ENCODE measurements at places on chromosomes 2 and 18.

GRCh38 chr18:75074196-75075015 is 134.5 kb downstream of the PTGR3 start:
- no peak for DNase-seq

- no peak for DNase-seq
Observed at GRCh38 chr2:121519732-121520640, 10.7 kb upstream of the RNU4ATAC start.

DNA sequence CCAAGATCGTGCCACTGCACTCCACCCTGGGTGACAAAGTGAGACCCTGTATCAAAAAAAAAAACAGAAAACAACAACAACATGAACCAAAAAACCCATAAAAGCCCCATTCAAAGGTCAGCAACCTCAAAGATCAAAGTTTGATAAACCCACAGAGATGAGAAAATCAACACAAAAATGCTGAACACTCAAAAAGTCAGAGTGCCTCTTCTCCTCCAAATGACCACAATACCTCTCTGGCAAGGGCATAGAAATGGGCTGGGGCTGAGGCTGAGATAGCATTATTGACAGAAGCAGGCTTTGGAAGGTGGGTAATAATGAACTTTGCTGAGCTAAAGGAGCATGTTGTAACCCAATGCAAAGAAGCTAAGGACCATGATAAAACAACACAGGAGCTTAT is 66.3 kb downstream of the FARP2 start:
- DNase-seq, result no peak

DNA sequence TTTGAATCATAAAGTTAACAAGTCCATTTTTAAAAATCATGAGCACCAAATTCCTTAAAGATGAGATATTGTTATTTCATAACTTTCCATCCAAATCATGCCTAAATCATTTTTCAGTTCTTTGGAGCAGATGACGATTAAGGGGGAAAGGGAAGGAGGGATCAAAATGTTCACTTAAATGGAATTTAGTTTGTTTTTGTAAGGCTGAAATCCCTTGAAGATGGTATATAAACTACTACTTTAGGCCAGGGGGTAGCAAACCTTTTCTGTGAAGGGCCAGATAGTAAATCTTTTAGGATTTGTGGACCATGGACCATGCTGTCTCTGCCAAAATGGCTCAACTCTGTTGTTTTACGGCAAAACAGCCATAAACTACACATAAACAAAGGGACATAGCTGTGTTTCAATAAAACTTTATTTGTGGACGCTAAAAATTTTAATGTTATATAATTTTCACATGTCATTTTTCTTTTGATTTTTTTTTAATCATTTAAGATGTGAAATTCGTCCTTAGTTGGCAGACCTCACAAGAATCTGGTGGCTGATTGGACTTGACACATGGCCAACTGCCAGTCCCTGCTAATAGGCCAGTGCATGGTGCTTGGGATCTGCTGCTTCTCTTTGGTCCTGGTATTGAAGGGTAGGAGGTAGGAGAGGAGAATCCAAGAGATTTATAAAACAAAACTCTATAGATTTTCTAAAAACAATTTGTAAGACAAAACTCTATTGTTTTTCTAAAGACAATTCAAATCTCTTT is 52.0 kb upstream of the RTN4 start:
- DNase-seq, result no peak
